B cell (primary cell): ENCODE measurements at places on chromosomes 11 and 22. TPM values are rescaled to one million over a fixed set of nuclear protein-coding genes. Genes with fewer than 3 reads are reported as not detected.

Gene SLCO2B1
- 1.2 and 1.3 TPM in 2 replicates for total RNA-seq

Gene TEX12
- 0.47 TPM in 1 of 2 replicates, not detected in the other for total RNA-seq

Gene IL17REL
- 0.10 TPM in 2 replicates for total RNA-seq

Gene NPAT
- 51.7 and 52.7 TPM in 2 replicates for total RNA-seq

DNA sequence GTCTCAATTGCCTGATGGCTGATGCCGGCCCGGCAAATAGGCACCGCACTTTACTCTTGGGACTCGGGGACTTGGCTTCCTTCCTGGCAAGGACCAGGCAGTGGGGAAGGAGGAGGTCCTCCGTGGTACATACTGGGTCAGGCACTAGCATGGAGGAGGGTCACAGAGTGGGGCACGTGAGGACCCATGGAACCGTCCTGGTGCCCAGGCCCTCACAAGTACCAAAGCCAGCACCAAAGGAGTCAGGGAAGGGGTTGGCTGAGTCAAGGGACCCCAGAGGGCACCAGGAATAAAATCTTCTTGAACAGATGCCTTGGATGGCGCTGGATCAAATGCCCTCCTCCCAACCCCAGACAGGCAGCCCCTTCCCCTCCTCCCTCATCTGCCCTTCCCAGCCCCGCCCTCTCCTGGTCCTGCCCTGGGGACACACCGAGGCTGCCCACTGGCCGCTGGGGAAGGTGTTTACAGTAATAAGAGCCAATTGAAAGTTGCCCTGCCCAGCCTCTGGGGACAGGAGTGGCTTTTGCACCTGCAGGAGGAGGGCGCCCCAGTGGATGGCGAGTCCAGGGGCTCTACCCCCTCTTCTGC lies 5.6 kb upstream of the CARNS1 start:
- H3K27ac ChIP-seq = peak overlapping the region; percentile 83
- H3K4me1 ChIP-seq = peaks cover 94% of the 10 kb centered on the region
- peak overlapping the region; percentile 60 for H3K4me3 ChIP-seq
- no peaks in the 10 kb centered on the region for H3K27me3 ChIP-seq

GRCh38 chr11:128420951-128421350 lies 166.4 kb downstream of the ETS1 start:
- no peaks in the 10 kb centered on the region for H3K36me3 ChIP-seq
- no peak overlapping the region for H3K4me3 ChIP-seq
- no peak for DNase-seq
- peaks cover 6% of the 10 kb centered on the region for H3K4me1 ChIP-seq

- H3K27ac ChIP-seq = no peak overlapping the region
- H3K27me3 ChIP-seq = no peaks in the 10 kb centered on the region
- no peak for DNase-seq
- H3K4me1 ChIP-seq = peaks cover 8% of the 10 kb centered on the region
Measured at GRCh38 chr22:46115755-46116490, 34.4 kb upstream of the PPARA start.

DNA sequence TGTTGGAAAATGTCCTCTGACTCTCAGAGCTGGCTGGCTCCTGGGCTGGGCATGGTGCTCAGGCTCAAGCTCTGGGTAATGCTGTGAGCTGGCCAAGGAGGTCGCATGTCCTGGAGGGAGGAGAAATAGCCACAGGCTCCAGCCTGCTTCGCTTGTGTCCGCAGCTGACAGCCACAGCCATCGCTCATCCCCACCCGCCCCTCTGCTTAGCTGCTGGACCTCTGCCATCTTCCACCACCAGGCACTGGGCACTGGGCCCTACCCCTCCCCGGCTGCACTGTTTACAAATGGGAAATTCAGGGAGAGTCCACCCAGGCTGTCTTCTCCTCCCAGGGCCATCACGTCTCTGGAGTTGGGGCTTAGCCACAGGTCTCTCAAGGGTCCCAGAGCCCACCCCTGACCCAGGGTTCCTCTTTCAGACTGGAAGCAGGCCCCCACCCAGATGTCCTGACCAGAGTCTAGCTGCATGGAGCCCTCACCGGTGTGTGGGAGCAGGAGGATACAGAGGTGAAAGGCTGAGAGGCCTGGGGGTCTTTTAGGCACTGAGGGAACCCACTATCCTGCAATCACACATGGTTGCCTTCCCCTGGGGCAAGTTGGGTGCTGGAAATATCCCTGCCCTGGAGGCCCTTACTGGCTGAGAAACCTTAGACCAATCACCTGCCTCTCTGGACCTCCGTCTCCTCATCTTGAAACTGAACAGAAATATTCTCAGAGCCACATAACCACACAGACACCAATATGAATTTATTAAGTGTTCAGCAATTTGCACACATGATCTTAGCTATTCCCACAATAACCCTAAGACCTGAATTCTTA lies 62.7 kb downstream of the CD82 start:
- no peaks in the 10 kb centered on the region for H3K27me3 ChIP-seq
- no peak for DNase-seq
- peaks cover 9% of the 10 kb centered on the region for H3K4me1 ChIP-seq
- peaks cover under 1% of the 10 kb centered on the region for H3K36me3 ChIP-seq

- no peaks in the 10 kb centered on the region for H3K36me3 ChIP-seq
- peak overlapping the region; percentile 96 for H3K27ac ChIP-seq
- H3K4me1 ChIP-seq = peaks cover 38% of the 10 kb centered on the region
- peak; percentile 85 for DNase-seq
- peak overlapping the region; percentile 20 for H3K4me3 ChIP-seq
- no peaks in the 10 kb centered on the region for H3K27me3 ChIP-seq
Measured at GRCh38 chr11:10441652-10442503, 13.2 kb upstream of the AMPD3 start.

- peak overlapping the region; percentile 43 for H3K27ac ChIP-seq
- no peaks in the 10 kb centered on the region for H3K27me3 ChIP-seq
- DNase-seq = no peak
- H3K36me3 ChIP-seq = peaks cover 4% of the 10 kb centered on the region
- peaks cover 66% of the 10 kb centered on the region for H3K4me1 ChIP-seq
Measured at GRCh38 chr11:62539238-62539925, 7.2 kb downstream of the AHNAK start.

GRCh38 chr11:60756307-60757032 lies at the start of gene MS4A15:
TSS of gene MS4A15 (plus strand) at chr11:60756867. CDS start at chr11:60763734, 6,867 bp downstream.
- peak; percentile 55 for DNase-seq
- H3K27me3 ChIP-seq = no peaks in the 10 kb centered on the region
- H3K4me1 ChIP-seq = peaks cover 3% of the 10 kb centered on the region
- H3K36me3 ChIP-seq = no peaks in the 10 kb centered on the region
